ENCODE measurements at places on chromosomes 2 and 18.

DNA sequence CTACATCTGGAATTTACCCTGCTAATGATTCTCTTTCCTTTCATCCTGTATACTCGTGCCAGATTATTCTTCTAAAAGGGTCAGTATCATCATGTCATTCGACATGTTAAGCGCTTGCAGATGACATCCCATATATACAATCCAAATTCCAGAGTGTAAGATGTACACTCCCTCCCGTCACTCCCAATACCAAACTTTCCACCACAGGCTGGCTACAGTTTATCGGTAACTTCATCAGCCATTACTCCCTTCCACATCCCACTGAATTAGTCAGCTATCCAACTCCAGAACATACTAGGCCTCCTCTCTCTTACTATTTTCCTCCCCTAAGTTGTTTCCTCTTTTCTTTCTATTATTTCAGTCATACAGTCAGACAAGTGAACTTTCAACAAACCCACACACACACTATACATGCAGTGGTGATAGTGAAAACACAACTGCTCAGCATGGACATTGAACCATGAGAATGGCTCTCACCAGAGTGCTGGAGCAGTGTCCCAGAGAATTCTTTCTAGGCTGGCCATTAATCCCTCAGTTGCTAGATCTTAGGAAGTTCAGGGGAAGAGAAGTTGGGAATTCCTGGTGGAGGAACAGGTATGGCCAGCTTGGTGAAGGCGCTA, 10.6 kb upstream of the NMI start:
- DNase-seq = peak; percentile 15

- no peak for DNase-seq
These were observed 38.3 kb downstream of the LRRFIP1 start for GRCh38 chr2:237665713-237666143.

DNA sequence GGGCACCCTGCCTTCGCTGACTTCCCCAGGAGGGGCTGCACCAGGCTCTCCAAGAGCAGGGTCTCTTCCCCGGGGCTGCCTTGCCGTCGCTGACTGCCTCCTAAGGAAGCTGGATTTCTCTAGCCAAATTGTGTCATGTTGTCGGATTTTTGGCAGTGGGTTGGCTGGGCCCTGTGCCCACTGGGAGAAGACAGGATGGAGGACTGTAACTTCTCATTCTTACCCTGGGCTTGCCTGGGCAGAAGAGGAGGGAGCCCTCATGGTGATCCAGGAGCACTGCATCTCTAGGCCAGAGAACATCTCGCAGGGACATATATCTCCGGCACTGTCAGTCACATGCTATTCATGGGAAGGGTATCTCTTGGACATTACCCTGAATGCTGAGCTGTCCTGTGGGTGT, 6.3 kb downstream of the MYO7B start:
- DNase-seq = no peak

GRCh38 chr18:36560187-36560586, 262.7 kb downstream of the FHOD3 start:
- DNase-seq = no peak

DNA sequence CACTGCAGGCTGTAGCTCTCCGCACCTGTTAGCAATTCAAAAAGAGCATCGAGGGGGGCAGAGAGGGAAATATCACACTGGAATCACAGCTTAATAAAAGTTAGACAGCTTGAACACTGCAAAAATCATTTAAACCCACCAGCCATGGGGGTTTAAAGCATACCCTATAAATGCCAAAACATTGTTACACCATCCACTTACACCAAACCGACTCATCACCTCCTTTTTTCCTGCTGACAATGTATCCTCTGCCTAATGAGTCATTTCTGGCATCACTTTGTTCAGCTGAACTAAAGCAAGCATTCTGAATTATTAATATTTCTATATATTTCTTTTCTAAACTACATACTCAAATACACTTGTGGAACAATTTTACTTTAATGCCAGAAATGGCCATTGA, 21.6 kb downstream of the MC4R start:
- DNase-seq = peak; percentile 56

DNA sequence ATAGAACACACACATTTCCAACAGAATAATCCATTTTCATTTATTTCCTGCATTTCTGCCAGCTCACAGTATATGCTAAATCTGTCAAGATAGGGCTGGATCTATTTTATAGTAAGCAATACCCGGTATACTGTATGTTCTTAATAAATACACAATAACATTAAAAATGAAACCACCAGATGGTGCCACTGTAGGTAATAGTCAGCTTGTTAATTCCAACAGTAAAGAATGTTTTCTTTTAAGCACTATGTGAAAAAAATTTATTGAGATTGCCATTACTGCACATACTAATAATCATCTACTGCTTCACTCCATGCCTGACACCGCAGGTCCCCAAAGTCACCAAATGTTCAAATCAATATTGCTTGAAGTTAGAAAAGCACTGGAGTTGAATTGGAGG, 131.5 kb upstream of the PGAP1 start:
- no peak for DNase-seq

DNA sequence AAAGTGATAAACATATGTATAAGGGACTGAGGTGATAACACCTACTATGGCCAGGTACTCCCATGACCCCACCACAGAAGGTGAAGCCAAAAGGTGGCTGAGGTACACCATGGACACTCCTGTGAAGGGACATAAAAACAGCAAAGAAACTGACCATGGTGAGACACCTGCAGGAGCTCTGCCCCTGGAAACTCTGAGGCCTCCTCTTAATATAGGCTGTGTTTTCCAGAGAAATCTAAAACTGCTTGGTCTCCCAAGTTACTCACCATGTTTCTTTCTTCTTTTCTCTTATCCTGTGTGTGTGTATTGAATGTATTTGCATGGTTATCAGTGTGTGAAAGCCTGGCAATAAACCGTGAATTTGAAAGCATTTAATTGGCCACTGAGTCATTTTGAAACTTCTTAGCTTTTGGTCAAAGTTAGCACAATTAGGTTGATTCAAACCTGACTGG, 739.3 kb upstream of the GCFC2 start:
- DNase-seq = no peak

DNA sequence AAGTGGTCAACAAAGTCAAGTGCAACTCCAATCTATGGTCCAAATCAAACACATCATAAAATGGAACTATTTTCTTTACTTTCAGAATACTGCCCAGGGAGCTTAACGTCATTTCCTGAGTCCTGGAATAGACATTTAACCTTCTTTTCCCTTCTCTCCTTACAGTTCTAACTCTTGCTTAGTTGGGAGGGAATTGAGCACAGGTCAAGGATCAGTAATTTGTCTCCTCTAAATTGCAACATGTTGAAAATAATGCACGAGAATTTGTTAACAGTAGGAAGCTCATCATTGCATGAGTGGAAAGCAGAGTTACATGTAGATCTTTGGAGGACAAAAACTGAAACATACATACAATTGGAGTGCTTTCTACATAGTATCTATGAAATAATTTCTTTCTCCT, 87.7 kb downstream of the MEP1B start:
- DNase-seq = no peak

Data from GM23248 (cell line).